ENCODE measurements at places on chromosomes 2 and 18.

GRCh38 chr2:173248381-173248780, 106.3 kb upstream of the CDCA7 start:
- DNase-seq = no peak

DNA sequence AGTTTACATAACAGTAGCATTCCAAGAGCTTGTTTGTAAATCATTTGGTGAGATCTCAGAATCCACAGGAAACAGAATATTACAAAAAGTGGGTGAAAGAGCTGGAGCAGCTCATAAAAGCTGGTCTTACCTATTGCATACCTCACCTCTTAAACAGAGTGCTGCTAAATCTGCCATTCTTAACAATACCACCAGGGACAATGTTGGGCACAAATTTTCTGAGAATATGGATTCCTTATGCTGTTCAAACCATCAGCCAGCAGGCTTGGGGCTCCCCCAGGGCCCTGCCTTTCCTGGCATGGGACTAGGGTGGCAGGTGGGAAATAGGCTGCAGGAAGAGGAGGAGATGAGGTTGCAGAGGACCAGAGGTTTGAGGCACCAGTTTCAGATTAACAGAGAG, 55.6 kb downstream of the TGFA start:
- no peak for DNase-seq

DNA sequence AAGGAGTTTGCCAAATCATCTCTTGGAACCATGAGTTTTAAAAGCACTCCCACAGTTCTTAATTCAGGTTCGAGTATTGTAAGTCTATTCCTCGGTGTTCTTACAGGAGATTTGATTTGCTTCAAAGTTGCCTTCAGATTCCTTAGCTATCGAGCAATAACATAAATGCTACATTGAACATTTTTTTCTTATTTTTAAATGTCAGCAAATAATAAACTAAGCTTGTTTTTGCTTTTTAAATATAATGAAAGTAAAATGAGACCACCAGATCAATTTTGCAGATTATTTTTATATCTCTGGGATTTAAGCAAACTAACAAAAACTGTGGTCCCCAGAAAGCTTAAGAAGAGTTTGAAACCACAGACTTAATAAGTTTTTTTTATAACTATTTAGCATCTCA, 195.5 kb downstream of the LNPK start:
- DNase-seq = no peak

- DNase-seq = peak; percentile 40
Observed at GRCh38 chr2:118185210-118186109, 97.2 kb downstream of the INSIG2 start.

GRCh38 chr2:85505551-85506238, 33.3 kb upstream of the MAT2A start:
- DNase-seq = no peak

DNA sequence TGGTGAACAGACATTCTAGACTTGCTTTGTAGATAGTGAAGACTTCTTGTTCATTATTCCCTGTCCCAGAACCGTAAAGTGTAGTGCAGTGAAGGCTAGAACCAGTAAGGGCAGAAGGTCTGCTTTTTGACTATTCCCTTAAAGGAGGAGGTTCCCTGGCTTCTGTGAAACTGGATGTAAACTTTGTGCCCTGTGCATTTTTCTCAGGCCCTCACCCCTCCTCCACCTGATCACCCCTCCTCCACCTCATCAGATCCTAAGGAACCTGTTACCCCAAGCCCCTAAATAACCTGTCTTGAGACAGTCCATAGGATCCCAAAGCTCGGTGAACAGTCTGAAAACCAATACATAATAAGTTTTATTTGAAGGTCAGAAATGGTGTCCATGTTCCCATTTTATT, 33.7 kb downstream of the SFT2D3 start:
- no peak for DNase-seq

GRCh38 chr2:109005686-109006204, 16.7 kb upstream of the EDAR start:
- DNase-seq = no peak

DNA sequence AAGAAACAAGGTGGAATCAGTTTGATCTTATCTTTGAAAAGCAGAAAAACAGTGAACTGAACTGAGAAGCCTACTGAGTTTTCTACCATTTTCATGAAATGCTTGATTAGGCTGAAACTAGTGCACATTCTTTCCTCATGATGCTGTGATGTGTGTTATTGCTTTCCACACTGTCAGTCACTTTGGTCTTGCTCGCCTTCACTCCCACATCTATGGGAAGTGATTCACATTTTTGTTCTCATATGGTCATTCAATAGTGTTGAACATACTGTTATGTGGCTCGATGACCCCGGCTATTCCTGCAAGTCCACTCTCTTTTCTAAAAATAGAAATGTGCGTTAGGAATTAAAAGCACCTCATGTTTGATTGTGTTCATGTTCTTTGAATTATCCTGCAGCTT, 129.7 kb downstream of the TGIF1 start:
- no peak for DNase-seq

DNA sequence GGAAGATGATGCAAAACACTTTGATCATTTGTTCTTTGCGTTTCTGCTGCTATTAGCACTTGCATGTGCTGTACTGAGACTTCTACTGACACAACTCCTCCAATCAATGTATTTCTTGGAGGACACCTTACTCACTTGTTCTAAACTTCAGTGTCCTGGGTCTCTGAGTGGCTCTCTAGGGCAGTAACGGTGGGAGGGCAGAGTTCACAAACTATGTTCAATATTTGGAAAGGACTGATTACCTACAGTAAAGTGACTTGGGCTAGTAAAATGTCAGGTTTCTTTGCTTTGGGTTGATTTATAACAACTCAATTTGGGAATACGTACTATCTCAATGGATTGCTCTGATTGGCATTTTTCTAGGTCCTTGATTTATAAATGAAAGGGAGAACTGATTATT, 49.3 kb upstream of the PAX8 start:
- no peak for DNase-seq

DNA sequence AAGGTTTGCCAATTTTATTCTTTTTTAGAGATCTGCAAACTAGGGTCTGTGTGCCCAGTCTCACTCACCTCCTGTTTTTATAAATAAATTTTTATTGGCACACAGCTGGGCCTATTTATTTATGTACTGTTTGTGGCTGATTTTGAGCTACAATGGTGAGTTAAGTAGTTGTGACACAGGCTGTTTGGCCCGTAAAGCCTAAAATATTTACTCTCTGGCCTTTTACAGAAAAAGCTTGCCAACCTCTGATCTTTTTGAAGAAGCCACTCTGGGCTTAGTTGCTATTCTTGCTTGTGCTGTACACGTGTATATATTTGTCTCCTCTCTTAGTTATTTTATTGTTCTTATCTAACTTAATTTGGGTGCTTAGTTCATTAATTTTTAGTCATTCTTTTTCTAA, 14.5 kb downstream of the NAB1 start:
- DNase-seq = no peak

GRCh38 chr2:46461709-46462171, 17.6 kb upstream of the TMEM247 start:
- DNase-seq = peak; percentile 22

GRCh38 chr18:45780568-45780967, 44.9 kb upstream of the SIGLEC15 start:
- no peak for DNase-seq

- DNase-seq = no peak
Observed at GRCh38 chr2:143704451-143705106, 575.4 kb downstream of the ARHGAP15 start.

GRCh38 chr2:31415421-31415820, 879 bp upstream of the XDH start:
- no peak for DNase-seq

GRCh38 chr2:176581557-176582165, 312.4 kb downstream of the MTX2 start:
- DNase-seq = no peak

DNA sequence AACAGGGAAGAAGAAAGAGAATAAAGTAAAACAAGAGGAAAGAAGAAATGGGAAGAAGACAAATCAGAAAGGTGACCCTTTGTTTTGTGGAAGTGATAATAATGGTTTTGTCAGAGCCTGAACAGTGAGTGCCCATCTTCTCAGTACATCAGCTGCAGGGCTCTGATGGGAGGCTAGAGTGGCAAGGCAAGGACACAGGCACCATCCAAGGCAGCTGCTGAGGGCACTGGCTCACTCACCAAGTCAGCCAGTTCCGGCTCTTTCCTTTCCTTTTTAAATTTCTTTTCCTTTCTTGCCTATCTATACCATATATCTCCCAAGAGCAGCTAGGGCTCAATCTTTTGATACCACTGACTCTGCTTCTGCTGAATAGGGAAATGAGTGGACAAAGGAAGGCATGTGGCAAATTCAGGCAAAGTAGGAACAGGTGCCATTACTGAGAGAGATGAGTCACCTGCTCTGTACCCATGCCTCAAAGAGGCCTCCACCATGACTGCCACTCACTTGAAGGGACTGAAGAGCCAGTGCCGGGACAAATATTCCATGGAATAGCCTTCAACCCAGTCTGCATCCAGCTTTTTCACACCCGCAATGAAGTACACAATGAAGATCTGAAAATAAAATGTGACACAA, 6.2 kb downstream of the GGCX start:
- DNase-seq = no peak

- DNase-seq = no peak
Observed at GRCh38 chr2:78870343-78870967, 155.0 kb upstream of the REG3G start.

DNA sequence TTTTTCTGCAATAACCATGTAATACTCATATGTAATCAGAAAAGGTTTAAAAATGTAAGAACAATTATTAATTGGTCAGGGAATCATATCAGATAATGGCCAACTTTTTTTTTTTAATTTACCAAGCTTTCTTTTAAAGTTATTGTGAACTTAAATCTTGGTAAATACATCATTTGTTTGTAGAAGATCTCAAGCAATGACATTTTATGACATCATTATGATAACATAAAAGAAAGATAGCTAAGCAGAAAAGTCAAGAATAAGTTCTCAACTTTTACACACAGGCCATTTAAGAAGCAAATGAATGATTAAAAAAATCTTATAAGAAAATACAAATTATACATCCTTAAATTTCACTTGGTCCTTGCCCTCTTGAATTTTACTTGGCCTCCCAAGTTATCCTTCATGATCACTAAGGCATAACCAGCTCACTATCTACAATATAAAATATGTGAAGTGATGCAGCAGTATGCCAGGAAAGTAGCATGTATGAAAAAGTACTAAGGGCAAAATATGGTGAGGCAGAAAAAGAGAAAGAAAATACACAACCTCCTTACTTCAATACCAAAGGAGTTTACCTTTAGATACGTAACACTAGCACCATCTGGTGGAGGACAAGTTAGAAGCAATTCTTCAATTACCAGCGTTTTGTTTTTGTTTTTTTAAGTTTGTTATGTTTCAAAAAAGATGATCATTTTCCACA, 116.6 kb downstream of the SRBD1 start:
- DNase-seq = peak; percentile 53
